CD4-positive, alpha-beta T cell (primary cell): ENCODE measurements at places on chromosomes 1 and 21. TPM values are rescaled to one million over a fixed set of nuclear protein-coding genes. Genes with fewer than 3 reads are reported as not detected.

FABP3 gene
- not detected for total RNA-seq

ATP1A4 gene
- not detected for total RNA-seq

CPTP gene
- 11.6 TPM for total RNA-seq

CFHR5 gene
- total RNA-seq: not detected

LORICRIN gene
- total RNA-seq: not detected

A3GALT2 gene
- not detected for total RNA-seq

WNT4 gene
- total RNA-seq: not detected

AUNIP gene
- not detected for total RNA-seq

KCNN3 gene
- not detected for total RNA-seq

PEAR1 gene
- total RNA-seq: 0.20 TPM

NVL gene
- 14.9 TPM for total RNA-seq

- DNase-seq: no peak
Measured at GRCh38 chr1:210236386-210236839, 3.8 kb downstream of the SERTAD4 start.

DNA sequence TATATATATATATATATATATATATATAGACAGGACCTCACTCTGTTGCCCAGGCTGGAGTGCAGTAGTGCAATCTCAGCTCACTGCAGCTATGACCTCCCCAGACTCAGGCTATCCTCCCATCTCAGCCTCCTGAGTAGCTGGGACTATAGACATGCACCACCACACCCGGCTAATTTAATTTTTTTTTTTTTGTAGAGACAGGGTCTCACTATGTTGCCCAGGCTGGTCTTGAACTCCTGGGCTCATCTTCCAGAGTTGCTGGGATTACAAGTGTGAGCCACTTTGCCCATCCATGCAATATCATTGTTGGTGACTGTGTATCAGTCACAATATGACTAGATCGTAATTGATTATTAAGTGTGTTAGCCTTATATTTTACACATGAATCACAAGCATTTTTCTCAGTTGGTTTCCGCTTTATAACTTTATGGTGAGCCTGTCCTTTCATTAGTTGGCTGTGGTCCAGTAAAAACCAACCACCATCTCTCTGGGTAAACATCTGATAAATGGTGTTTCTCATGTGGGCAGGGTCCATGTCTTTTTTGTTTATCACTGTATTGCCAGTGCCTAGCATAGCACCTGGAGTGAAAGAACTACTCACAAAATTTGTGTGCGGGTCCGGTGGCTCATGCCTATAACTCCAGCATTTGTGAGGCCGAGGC, 63.6 kb downstream of the MYOM3 start:
- no peak for DNase-seq

DNA sequence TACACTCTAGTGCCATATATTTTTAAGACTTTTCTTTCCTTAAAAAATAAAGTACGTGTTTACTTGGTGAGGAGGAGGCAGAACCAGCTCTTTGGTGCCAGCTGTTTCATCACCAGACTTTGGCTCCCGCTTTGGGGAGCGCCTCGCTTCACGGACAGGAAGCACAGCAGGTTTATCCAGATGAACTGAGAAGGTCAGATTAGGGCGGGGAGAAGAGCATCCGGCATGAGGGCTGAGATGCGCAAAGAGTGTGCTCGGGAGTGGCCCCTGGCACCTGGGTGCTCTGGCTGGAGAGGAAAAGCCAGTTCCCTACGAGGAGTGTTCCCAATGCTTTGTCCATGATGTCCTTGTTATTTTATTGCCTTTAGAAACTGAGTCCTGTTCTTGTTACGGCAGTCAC, 25.2 kb downstream of the PSEN2 start:
- DNase-seq: no peak

DNA sequence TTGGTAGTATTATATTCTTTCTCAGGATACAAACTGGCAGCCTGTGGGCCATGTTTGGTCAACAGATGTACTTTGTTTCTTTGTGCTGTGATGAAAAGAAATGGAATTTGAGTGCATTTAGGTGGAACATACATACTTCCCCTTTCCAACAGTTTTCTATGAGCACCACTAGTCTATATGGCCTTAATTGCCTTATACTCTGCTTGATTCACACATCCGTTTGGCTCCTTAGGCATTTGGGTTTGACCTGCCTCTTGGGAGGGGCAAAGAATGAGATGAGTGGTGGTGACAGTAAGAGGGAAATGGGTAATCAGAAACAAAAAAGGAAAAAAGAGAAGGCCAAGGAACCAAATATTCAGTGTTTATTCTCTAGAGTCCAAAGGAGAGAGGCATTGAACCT, 17.0 kb downstream of the CFAP126 start:
- DNase-seq: no peak

GRCh38 chr1:228150461-228151179, 890 bp downstream of the GJC2 start:
- DNase-seq: no peak

- no peak for DNase-seq
Measured at GRCh38 chr1:110896090-110896489, 23.1 kb downstream of the CD53 start.

GRCh38 chr1:12488666-12489354, 129.2 kb downstream of the DHRS3 start:
- no peak for DNase-seq

GRCh38 chr1:20584890-20585289, 4.0 kb upstream of the CDA start:
- DNase-seq: no peak

DNA sequence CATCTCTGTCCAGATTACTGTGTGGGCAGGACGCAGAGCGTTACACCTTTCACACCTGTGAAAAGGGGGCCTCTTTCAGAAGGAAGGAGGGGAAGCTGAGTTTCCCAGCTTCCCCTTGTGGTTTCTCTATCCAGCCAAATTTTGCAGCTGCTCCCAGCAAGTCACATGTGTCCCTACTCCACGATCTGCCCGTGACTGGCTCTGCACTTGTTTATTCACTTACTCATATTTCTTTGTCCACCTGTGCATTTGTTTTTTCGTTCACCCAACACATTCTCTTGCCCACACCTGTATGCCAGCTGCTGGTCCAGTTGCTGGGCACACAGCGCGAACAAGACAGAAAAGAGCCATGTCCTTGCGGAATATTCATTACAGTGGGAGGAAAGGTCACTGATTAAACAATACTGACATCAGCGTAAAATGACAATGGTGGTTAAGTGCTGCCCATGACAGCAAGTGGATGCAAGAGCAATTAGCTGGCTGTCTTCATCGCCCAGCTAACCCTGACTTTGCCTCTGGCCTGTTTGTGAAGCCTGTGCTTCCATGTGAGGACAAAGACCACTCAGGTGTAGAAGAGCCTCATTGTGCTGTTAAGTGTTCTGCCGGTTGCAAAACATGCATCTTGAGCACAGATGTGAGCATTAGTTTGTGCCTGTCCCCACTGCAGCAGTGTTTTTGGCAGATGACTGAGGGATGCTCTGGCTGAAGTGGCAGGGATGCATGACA, 28.6 kb upstream of the NEK2 start:
- no peak for DNase-seq

DNA sequence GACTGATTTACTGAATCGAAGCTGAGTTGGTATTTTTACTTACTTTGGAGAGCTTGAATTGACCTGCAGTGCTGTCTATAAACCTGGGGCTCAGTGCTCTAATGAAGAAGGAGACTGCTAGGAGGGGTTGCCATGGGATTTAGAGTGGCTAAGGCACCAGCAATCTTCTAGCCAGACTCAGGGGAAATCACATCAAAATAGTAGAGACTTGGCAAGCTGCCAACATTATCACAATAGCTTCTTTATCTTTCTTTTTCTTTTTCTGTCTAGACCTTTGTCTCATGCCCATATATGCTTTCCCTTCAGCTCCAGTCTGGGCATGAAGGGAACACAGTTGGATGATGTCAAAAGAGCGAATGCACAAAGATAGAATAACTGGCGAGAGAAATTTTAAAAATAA, 301.1 kb upstream of the DPYD start:
- no peak for DNase-seq

GRCh38 chr1:113792986-113793385, 19.3 kb downstream of the RSBN1 start:
- DNase-seq: no peak

DNA sequence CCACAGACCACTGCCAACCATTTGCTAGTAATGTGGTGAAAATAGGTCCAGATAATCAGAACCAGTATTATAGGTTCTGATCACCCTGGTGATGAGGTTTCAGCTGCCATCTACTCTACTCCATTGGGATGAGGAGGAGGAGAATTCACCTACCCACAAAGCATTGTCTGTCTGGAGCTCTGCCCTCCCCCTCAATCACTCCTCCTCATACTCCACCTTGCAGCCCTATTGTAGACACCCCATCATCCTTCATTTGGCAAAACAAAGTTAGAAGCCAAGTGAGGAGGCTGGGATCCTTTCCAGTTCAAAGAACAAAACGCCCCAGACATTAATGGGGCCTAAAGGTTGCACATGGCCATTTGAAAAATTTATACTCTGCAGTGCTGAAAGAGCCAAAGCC, 157.4 kb upstream of the L1TD1 start:
- DNase-seq: no peak

DNA sequence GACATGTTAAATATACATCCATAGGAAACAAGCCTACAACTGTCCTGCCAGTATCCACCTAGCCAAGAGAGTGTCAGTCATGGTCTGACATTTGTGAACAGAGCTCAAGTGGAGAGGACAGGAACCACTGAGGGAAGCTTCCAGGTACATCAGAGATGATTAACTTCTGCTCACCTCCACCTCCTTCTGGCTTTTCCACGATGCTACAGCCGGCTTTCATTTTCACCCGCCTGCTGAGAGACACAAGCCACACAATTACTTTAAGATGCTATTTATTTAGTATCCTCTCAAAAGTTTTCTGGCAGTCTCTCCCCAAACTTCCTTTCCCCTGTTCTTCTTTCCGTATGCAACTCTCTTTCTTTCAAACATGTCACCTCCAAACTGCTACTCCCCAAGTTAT, 2.1 kb downstream of the ETV3 start:
- no peak for DNase-seq

GRCh38 chr1:197811769-197812168, 36.5 kb upstream of the DENND1B start:
- DNase-seq: no peak

DNA sequence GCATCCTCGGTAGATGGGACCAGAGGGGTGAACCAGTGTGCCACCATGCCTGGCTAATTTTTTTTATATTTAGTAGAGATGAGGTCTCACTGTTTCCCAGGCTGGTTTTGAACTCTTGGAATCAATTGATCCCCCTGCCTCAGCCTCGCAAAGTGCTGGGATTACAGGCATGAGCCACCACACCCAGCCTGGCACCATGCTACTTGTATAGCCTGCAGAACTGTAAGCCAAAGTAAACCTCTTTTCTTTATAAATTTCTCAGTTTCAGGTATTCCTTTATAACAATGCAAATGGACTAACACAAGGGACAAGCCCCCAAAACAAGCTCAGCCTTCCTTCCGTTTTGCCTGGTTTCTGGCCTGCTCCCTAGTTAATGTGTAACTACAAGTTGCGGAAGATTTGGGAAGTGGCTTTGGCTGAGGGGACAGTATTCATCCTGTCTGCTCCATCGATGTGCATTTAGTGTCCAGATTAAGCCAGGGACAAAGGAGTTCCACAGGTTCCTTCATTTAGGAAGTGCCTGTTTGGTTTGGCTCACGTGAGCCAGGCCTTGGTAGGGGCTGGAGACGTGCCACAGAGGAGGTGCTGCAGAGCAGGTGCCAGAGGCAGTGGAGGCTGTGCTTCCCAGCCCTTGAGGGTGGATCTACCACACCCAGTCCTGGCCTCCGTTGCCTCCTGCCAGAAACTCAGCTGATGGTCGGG, 4.4 kb downstream of the AVPR1B start:
- no peak for DNase-seq

GRCh38 chr1:2638466-2639115, 5.8 kb upstream of the MMEL1 start:
- no peak for DNase-seq

DNA sequence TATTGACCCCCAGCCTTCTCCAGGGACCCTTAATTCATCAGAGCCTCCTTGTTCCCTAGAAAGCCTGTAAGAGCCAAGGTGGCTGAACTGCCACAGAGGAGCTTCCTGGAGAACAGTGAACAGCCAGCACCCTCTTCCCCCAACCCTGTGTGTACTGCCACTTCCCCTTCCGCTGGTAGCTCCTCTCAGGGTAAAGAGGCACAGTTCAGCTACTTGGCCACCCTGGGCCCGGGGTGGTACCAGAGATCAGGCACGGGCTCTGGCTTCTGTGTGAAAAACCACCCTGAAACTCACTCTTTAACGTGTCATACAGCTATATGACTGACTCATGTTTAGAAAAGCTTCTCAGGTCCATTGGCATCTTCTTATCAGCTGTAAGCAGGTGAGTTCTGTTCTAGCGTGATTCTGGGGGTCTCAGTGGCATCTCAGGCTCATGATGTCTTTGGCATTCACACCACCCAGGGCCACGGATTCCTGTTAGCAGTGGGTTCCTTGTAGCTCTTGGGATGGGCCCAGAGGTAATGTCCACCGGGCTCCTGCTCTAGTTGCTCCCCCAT, 22.4 kb downstream of the ARMH1 start:
- peak; percentile 8 for DNase-seq

DNA sequence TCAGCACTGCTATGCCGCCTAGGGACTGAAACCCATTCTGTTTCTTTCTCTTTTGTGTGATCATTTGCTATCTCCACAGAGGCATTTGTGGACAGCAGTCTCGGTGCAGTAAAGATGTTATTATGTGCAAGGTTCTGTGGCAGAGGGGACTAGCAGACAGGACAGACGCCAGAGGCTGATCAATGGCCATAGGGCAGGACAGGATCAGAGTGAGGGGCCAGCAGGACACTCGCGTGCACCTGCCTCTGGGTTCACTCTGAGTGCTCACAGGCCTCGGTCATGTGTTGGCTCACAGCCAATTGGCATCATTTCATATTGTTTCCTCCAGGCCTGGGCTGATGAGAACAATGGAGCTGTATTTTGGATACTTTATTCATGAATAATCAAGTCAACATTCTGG, 212.6 kb downstream of the TGFB2 start:
- no peak for DNase-seq

- DNase-seq: no peak
Measured at GRCh38 chr21:33981391-33982101, 65.9 kb upstream of the ATP5PO start.

DNA sequence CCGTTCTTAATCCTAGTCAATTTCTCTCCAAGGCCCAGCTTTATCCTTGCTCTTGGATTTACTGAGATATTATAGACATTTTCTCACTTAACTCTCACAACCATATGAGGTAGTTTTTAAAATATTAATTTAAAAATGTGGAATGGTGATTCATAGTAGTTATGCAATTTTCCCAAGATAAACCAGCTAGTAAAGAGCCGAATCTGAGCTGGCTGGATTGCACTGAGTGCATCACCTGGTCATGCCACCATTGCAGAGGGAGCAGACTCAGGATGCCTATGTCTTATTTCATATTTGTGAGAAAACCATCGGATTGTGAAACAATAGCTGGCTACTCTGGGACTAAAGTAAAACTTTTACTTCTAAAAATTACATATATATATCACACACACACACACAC, 494.0 kb downstream of the KCNT2 start:
- no peak for DNase-seq

DNA sequence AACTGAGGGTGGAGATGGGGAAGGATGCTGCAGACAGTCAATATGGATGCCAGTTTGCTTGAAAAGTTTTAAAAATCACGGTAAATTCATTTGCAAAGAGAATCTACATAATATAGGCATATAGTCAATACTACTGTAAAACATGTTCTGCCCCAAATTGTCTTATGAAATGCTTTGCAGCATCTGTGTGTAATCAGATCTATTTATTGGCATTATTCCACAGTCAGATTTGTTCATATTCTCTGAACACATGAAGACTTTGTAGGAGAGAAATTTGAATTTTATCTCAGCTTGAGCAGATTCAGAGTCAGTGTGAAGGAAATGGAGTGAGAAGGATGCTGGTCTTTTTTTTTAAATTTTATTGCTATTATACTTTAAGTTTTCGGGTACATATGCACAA, 88.5 kb downstream of the PLPPR4 start:
- no peak for DNase-seq

- peak; percentile 3 for DNase-seq
Measured at GRCh38 chr1:67674260-67675011, 10.6 kb upstream of the GADD45A start.
